SW480 (cell line): ENCODE measurements at places on chromosomes 3 and 15.

GRCh38 chr15:78061963-78062427 is 15.5 kb downstream of the TBC1D2B start:
- DNase-seq: peak; percentile 42

- no peak for DNase-seq
Observed at GRCh38 chr3:8882171-8882593, 81.1 kb downstream of the RAD18 start.

DNA sequence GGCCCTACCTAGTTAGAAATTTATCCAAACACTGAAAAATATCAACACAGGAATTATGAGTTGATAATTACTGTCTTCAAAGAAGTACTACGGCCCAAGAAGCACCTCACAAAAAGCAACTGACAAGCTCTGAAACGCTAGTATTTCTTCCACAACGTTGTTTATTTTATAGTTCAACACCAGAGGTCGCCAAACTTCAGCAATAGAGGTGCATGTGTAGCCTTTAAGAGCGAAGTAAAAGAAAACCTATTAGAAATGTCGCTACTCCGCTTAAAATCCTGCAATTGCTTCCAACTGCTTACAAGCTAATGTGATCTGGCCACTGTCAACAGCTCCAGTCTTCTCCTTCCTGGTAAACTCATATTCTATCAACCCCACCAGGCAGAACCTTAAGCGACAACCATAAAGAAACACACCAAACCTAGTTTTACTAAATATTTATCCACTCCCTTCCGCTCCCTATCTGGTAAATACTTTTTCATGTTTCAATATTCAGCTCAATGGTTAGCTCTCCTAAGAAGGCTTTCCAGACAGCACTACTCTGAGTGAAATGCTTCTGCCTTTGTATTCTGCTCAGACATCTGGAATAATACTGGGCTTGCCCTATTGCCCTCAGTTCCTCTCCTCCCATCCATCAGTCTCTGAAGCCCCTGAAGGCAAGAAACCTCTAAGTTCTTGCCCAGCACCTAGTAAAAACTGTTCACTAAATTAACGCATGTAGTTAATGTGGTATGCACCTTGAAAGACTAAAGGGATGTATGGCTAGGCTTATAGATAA is 110.2 kb downstream of the NR1I2 start:
- peak; percentile 67 for DNase-seq

DNA sequence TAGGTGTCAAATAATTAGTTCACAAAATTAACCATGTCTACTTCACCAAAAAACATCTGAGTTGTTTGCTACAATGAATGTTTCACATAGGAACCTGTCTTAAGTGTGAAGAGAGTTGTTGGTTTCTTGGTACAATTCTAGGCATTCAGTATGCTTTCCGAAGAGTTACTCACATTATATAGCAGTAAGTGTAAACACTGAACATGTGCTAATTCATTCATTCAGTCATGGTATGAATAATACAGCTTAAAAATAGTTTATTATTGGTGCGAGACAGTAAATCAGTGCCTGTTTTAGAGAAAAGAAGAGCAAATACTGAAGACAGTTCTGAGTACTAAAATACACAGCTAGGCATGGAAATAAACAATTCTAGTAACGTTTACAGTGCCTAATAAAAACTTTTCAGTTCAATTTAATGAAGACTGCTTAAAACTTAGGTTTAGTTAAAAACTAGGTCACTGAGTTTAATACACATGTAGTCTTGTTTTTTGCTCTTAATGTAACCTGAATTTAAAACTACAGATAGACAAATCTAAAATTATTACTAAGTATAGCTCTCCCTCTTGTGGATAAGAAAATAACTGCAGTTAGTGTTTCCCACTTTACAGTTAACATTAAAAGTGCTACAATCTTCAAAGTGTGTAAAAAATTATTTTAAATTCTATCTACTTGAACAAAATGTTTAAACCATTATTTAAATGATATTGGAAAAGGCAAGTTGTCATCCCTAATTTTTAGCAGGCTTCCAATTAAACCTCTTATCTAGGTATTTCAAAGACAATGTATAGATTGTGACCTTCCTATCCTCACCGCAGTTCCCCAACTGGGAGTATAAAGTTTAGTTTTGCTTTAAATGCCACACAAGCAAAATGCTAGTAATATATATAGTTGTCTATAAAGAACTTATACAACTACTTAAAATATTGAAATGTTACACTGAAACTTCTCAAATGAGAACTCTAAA is 20.1 kb upstream of the ZCWPW2 start:
- peak; percentile 37 for DNase-seq

GRCh38 chr3:135885885-135886284 is 79.6 kb upstream of the PPP2R3A start:
- DNase-seq: no peak

DNA sequence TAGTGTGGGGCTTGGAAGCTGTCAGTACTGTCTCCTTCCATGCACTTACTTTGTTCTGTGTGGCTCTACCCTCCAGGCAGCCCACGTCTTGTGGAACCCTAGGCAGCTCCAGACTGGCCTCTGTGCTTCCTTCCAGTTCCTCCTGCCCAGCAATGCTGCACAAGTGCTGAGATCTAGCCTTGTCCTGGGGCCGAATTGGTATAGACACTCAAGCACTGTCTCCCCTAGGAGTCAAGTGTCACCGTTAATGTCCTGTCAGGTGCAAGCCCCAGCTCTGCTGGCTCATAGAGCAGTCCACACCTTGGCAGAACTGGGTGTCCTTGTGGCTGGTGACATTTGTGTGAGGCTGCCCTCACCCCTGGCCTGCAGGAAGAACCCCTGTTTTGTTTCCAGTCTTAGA is 130.1 kb downstream of the EEFSEC start:
- no peak for DNase-seq

- DNase-seq: no peak
Observed at GRCh38 chr15:85331655-85332285, 48.6 kb upstream of the AKAP13 start.

GRCh38 chr15:40906991-40907802 is 12.9 kb downstream of the VPS18 start:
- peak; percentile 80 for DNase-seq

DNA sequence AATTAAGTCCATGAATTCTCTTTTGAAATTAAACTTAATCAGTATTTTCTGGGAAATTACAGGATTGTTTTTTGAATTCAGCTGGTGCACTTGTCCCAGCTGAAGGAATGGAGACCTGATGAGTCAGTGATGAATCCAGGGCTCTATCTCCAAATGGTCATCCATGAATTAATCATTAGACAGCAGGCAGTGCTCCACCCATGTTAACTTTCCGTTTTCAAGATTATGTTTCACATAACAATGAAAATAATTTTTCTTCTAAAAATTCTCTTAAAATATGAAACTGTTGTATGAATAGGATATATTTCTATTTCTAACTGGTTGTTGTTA is 13.9 kb upstream of the PAQR9 start:
- no peak for DNase-seq

- DNase-seq: no peak
Observed at GRCh38 chr15:92586383-92586942, 69.1 kb downstream of the FAM174B start.

DNA sequence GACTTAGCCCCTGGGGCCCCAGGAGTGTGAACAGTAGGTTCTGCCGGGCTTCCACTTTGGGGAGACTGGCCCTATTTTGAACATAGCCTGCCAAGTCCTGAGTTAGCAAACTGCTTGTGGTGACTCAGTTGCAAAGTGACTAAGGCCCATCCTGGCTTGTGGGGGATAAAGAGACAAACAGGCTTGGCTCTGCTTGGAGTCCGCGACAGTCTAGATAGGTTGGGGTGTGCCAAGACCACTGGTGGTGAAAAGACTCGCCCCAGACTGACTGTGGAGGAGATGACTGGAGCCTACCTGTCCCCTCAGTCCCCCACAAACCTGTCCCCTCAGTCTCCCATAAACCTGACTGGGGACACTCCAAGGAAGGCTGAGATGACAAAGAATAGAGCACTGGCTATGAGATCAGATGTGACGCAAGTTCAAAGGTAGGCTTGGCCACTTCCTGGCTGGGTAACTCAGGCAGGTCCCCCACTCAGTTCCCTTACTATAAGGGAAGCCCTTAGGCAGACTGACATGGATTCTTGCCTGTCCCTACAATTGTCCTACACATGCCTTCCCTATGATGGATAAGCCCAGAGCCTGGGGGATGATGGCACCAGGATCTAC is 4.3 kb downstream of the DNASE1L3 start:
- no peak for DNase-seq

- no peak for DNase-seq
Observed at GRCh38 chr3:56802378-56802745, 613 bp upstream of the ARHGEF3 start.

- no peak for DNase-seq
Observed at GRCh38 chr15:75599401-75599800, 20.3 kb upstream of the PTPN9 start.

DNA sequence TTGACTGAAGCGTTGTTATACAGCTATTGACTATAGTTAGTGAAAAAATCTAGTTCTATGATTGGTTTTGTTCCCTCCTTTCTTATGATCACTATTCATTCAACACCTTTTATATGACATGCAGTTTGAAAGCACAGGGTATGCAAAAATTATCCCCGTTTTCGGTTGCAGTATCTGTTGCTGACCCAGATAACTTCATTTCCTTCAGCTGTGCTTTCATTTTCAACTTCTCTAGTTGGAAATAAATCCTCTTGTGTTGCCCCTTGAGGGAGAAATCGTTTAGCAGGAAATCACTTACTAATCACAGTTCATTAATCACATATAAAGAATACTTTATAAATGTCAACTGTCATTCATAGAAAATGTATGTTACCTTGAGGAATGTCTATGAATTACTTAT is 55.1 kb downstream of the MBNL1 start:
- DNase-seq: no peak

DNA sequence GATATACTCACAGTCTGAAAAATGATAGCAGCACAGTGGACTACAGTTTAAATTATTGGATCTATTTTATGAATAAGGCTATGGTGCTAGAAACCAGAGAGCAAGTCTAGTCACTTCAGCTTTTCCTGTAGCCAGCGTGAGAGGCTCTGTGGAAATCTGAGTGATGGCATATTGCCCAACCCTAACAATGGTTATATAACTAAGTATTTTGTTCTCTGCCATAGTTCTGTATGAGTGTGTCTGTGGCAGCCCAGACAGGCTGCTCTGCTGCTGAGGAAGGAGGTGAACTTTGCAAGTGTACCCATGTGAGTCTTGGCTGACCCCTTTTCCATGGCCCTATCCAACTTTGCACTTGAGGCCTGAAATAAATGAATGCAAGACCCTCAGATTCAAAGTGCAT is 105.7 kb downstream of the LRTM1 start:
- DNase-seq: no peak

DNA sequence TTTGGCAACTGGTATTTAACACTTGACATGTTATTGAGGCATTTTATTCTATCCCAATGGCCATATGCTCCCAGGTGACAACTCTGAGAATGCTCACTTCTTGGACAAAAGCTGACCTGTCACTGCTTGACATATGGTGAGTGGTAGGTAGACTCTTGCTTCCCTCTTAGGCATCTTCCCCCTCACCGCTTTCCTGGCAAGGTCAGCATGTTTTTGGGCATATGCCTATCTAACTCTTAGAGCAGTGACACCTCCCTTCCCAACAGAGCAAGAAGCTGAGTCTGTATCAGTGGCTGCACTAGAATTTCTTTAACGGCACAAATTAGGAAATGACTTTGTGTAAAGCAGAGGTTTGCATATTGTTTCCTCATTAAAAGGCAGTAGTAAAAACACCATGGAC is 300.7 kb downstream of the OXSM start:
- no peak for DNase-seq

DNA sequence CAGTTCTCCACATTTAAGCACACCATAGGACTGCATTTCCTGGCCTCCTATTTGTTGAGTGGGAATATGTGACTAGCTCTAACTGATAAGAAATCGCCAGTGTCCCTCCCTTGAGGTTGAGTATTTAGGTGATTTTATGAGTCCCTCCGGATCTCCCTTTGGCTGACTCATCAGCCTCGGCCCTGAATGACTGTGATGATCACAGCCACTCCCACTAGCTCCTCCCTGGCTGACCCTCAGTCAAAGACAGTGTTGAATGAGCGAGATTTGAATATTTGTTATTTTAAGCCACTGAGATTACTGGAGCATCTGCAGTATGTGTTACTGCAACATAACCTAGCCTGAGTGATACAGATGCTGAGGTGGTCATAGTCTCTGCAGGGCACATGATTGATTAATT is 515.3 kb downstream of the EPHB1 start:
- DNase-seq: peak; percentile 33

DNA sequence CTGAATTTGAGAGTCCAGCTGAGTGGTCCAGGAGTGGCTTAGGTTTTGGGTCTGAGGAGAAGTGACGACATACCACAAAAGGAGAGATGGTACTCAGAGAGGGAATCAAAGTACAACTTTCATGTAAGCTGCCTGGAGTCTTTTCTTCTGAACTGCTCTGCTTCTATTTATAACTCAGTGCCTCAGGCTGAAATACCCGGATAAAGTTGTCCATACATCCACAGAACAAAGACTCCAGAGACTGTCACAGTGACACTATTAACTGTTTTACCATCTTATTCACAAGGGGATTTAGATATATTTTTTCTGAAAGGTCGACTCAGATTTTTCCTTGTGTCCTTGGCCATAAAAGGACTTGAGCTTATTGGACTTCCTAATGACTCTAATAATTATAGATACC is 264.3 kb upstream of the DNAJC19 start:
- DNase-seq: no peak

DNA sequence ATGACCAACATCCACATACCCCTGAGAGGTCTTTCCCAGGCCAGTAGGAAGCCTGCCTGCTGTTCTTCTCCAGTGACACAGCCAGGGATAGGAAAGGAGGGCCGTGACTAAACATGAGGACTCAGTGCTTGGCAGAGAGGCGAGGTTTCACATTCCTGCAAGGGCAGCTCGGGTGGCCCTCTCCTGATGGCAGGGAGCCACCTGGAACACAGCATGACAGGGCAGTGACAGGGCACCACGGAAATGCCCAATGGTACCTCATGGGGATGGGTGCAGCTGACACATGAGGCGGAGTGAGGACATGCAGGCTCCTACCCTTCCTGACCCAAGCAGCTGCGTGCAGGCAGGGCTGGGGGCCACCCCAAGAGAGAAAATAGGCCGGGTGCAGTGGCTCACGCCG is 7.4 kb upstream of the TGM5 start:
- DNase-seq: no peak

DNA sequence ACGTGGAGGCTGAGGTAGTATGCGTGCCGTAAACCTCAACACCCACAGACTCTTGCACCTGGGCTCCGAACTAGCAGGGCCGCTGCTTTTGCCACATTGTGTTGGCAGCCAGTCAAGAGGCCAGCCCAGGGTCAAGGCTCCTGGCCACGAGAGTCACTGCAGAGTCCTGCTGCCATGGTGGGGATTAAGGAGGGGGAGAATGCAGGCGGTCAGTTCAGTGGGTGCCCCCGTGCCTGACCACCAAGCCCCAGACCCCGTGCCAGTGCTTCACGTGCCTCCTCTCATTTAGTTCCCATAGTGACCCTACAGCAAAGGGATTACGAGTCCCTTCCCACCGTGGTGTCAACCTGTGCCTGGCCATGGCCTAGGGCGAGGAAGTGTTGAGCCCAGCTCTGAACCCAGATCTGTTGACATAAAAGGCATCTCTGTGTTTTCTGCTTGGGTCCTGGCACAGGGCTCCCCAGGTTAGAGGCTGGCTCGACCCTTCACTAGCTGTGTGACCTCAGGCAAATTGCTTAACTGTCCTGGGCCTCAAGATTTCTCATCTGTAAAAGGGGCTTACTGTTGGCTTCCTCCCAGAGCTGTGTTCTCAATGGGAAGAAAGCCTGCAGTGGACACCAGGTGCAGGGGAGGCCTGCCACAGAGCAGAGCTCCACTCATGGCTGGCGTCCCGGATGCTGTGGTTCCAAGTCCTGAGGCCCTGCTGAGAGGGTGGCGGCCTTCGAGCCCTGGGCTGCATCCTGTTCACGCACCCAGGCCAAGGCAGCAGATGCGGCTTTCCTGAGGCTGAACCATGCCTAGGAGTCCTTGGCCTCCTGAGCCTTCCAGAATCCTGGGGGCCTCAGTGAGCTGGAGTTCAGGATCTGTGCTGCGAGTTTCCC is 32.8 kb downstream of the FBLN2 start:
- no peak for DNase-seq
